Stimulated activated CD4-positive, alpha-beta T cell treated with anti-CD3 and anti-CD28 coated beads, TNF-alpha, amount 100 ng/mL, for 4 hours (primary cell): ENCODE measurements at places on chromosomes 3 and 15.

- no peak for DNase-seq
Observed at GRCh38 chr15:44720460-44721176, 9.3 kb downstream of the B2M start.

DNA sequence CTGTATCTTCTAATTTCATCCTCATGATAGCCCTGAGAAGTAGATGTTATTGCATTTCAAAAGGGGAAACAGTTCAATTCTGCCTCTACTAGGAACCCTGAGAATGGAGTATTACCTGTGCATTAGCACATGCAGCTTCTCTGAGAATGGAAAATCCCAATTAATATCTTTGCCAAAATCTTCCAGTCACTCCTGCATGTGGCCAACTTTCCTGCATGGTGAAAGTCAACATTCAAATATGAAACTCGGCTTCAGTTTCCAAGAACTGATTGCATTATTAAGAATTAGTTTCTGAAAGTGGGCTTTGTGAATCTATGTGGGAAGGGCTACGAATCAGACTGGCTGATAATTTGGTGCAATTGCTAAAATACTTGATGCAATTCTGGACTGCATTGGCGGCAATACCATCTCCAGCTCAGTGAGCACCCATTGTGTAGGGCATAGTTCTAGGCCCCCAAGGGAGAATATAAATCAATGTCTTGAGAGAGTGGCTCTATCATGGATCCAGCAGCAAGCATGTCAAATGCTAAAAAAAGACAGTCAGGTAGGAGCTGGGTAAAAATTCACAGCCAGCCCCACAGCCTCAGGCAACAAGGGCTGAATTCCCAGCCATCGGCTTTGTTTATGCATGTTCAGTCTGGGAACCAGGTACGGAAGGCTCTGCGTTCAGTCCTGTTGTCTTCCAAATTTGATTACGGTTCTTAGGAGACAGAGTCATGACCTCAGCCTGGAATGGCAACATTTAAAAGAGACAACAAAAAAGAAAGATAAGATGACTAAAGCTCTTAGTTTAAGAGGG, 18.8 kb upstream of the BCL6 start:
- DNase-seq = no peak

DNA sequence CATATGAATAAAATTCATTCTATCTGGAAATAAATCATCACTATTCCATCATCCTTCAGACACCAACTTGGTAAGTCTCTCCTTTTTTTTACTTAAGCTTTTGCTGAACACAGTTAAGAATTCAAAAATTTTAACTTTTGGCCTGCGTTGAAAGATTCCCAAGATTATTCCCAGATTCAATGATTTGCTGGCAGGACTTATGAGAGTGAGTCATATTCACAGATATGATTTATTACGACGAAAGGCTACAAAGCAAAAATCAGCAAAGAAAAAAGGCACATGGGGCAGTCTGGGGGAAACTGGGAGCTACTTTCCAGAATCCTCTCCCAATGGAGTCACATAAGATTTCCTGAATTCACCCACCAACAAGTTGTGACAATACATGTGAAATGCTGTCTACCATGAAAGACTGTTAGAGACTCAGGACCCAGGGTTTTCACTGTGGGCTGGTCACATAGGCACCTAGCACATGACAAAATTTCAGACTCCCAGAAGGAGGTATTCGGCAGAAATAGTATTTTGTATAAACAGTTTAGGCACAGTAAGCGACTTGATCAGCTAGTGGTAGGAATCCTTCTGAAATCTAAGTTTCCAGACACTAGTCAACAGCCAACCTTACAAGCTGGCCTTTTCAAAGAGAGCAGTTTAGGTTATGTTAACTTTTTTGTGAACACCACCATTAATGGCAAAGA, 82.1 kb downstream of the DLG1 start:
- no peak for DNase-seq

- no peak for DNase-seq
Observed at GRCh38 chr3:52428151-52429005, 16.5 kb downstream of the SEMA3G start.

DNA sequence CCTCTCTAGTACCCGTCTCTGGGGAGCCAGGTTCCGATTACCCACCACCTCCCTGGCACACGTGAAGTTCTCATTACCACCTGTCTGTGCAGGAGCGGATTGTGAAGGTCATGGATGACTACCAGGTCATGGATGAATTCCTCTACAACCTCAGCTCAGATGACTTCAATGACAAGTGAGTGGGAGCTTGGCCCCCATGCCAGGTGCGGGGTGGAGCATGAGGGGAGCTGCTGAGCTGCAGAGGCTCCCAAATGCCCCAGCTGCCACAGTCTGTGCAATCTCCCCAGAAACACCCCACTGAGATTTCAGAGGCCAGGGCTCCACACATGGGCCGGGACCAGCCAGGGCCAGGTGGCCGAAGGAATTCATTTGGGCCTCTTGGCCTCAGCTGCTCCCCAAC, 34.3 kb downstream of the DNAH1 start:
- DNase-seq = no peak

- no peak for DNase-seq
Observed at GRCh38 chr3:135503760-135504686, 461.5 kb upstream of the PPP2R3A start.

- DNase-seq = no peak
Observed at GRCh38 chr15:92808598-92809063, 91.5 kb upstream of the CHD2 start.

DNA sequence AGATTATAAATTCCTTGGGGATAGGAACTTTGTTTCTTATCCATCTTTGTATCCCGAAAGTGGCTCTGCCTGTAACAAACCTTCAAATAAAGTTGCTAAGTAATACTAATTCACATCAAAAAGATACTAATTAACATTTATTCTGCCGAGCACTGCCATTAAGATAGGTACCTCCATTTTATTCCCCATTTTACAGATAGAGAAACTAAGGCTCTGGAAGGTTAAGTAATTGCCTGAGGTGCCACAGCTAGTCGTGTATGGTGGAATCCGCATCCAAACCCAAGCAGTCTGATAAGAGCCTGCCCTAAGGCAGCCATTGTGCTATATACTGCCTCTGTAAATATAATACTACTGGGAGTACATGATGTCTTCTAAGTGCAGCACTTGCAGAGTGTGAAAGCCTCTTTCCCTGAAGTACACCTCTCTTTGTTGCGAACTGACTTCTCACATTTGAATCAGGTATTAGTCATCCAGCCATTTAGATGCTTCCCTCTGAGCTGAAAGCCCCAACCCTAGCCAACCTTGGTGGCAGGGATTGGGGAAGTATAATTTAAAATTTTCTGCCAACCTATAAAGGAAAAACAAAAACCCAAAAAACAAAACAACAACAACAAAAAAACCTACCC, 78.5 kb upstream of the CHD2 start:
- no peak for DNase-seq

- DNase-seq = no peak
Observed at GRCh38 chr15:80434926-80435720, 30.9 kb downstream of the ARNT2 start.

- no peak for DNase-seq
Observed at GRCh38 chr15:32685576-32685975, 32.2 kb upstream of the GREM1 start.

GRCh38 chr3:16487511-16488175, 25.9 kb downstream of the RFTN1 start:
- no peak for DNase-seq

DNA sequence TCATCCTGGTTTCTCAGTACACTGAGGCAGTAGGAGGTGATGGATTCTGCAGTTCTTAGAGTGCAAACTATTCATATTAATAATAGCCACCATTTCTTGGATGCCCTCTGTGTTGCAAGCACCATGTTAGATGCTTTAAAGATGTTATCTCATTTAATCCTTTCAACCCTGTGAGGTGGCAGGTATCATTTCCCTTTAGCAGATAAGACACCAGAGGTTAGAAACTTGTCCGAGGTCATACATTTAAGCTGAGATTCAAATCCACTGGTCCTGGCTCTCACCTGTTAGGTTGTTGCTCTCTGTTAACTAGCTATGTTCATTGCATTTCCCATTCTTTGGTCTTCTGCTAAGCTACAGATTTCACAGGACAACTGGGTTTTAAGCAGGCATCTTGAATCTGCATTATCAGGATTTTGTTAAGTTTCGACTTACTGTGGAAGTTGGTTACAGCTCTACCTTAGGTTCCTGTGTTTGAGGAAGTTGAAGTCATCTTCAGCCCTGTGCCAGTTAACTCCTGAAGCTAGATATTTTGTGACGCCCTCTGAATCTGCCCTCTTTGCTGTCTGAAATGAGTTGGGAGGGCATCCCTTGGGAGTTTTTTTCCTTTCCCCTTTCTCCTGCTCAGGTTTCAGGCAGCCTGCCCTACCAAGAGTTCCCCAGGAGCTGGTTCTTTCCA, 6.4 kb downstream of the PDE8A start:
- no peak for DNase-seq

DNA sequence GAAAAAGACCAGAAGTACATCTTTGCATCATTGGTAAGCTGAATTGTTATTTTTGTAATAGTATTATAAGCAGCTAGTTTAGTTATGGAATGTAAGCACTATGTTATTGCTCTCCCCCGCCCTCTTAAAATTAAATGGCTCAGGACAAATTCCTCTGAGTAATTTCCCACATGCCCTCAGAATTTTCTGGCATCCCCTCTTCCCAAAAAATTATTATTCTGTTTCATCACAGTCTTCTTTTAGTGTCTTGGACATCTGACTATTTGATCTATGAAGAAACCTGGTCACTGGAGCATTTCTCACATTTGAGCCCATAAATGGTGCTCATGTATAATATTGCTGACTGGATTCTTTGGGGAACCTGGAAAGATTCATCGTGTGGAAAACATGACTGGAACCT, 68.3 kb downstream of the KLHL25 start:
- DNase-seq = no peak

GRCh38 chr15:69450968-69451695, 1.5 kb upstream of the RPLP1 start:
- no peak for DNase-seq

- no peak for DNase-seq
Observed at GRCh38 chr15:72907733-72908132, 124.2 kb upstream of the ADPGK start.

DNA sequence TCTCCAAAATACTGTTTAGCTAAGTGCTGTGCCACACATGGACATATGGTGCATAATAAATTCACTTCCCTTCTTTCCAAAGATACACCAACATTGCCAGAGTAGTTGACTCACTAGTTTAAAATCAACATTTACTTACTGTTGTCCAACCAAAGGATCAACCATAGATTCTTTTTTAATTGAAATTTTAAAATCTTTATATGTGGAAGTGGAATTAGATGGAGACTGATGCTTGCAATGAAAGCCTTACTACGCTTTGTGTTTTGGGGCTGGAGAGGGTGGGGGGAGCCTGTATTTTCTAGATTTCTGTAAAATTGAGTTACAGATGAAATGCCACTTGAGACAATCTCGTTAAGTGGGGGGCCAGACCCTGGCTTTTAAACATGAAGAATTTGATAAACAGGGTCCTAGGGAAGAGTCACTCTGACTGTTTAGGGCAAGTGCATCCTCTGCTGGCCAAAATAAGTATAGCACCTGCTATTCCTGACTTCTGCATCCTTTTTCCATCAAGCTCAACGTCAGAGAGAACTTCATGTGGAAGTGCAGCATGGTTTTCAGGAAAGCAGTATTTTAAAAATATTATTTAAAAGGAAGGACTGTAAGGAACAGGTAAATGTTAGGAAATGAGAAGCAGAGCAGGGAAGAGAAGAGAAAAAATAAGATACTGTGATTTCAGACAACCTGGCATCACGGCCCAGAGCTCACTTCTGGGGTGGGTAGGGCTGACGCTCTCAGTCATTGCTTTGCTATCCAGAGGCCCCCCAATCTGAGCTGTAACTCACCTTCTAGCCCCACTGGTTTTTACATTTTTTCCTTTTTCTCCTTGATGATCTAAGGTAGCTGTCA, 76.7 kb downstream of the BOC start:
- peak; percentile 9 for DNase-seq

DNA sequence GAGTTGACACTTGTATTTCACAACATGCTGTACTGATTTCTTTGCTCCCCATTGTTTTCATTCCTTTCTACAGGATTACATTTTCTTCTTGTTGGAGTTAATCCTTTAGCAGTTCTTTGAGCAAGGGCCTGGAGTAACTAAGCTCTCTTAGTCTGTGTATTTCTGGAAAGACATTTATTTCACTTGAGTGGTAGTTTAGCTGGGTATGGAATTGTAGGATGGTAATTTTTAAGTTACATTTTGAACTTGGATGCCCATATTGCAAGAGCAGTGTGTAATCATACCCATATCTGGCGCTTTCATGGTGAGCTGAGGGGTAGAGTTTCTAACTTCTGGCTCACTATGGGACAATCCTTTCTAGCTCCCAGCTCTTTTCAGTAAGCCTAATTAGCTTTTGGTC, 74.6 kb downstream of the SLC6A11 start:
- DNase-seq = no peak

DNA sequence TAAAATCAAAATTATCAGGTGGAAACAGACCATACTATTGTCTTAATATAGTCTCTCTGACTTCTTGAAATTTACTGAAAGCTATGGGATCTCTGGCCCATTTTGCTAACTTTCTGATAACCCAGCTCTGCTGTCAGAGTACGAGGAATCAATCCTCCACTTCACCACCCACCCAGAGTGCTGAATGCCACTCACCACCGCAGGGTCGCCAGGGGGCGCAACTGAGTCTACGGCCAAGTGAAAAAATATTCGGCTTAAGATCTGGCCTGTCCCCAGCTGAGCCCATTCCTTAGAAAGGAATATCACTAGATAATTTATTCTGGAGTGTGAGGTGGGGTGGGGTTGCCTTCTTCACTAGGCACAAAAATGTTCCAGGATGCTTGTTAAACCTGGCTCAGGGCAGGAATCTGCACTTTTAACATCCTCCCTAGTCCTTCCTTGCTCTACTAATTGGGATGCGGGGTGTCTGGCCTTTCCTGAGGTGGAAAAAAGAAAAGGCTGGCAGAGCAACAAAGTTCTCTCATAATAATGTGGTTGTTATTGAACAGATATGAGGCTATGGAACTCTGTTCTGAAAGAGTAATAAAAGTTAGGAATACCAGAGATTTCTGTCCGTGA, 520.6 kb downstream of the MFSD1 start:
- no peak for DNase-seq

DNA sequence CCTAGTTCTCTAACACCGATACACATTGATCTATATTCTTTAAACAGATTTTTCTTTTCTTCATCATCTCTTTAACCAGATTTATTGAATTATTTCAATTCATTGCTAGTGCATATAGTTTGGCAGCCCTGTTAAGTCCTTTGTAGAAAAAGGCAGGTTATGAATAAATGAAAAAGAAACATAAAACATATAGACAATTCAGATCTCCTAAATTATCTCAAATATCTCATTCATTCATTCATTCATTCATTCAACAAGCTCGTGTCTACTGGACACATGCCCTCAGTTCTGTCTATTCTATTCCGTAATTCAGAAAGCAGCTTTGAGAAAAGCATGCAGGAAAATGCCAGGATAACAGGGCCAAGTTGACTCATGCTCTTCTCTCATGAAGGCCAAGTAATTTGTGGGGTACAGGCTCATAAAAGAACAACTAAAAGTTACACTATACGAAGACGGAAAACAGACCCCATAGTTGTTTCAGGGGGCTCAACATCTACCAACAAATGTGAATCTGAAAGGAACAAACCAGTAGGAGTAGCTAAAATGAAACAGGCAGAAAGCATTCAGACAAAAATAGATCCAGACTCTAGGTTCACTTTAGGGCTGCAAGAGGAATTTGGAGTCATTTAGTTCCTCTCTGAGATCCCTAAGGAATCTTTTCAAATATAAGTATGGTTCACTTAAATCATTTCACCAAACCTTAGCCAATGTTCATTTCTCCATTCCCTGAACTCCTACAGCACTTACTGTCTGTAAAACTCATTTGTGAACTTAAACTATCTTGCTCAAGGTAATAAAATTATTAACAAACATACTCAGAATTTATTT, 7.5 kb downstream of the ZNF148 start:
- no peak for DNase-seq

- DNase-seq = no peak
Observed at GRCh38 chr15:93109336-93110102, 20.5 kb upstream of the RGMA start.
